ENCODE measurements at places on chromosomes 1 and 21.

DNA sequence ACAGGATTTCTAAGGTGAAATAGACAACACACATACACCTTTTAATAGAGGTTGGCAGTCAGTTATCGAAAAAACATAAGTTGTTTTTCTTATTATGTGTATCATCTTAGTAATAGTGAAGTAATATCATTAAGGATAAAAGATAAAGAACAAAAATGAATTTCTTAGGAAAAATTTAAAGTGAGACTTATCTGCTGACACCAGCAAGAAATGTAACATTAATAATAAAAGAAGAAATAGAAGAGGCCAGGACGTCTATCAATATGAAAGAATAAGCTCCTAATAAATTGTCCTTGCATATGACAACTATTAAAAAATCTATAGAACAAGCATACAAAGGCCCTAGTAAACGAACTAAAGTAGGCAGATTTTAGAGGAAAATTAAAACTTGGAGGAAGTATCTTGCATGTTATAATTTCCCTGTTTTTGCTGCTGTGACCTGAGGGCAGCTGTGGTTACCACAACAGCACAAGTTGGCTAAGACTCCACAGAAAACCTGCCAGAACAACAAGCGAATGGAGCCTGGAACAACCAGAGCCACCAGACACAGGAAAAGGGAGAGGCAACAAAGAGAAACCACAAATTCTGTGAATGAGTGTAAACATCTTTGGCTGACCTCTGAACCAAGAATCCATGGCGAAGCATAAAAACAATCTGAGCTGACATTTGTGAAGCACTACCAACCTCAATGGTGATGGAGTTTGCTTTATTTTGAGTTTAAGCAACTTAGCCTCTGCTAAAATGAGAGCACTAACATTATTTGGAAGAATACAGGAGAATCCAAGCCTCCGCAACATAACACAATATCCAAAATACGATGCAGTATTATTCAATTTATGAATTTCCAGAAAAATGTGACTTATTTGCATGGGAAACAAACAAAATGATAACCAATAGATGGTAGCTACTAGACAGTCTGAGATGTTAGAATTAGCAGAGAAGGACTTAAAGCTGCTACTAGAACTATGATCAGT lies 207.5 kb downstream of the KCNT2 start:
- DNase-seq: no peak

GRCh38 chr1:88150330-88150729 lies 533.7 kb upstream of the PKN2 start:
- DNase-seq: no peak

- DNase-seq: no peak
Observed at GRCh38 chr1:177976596-177976995, 6.7 kb upstream of the SEC16B start.

DNA sequence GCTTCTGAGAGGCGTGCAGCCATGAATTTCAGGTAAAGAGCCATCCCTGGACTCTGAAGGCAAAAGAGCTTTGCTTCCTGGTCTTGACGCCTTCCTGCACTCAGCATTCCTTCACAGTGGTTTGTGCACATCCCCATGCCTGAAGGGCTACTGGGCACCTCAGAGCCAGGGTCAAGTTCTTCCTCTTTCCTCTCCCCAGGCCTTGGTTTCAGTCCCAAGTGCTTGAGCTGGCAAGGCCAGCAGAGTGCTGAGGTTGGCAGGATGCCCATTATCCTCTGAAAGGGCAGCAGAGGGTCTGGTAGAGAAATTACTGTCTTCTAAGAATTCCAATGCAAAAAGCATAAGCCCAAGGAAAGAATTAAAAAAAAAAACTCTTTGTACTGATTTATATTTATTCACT lies 1064.9 kb downstream of the TTLL7 start:
- no peak for DNase-seq

- DNase-seq: no peak
Observed at GRCh38 chr1:236733653-236734052, 47.4 kb downstream of the ACTN2 start.

DNA sequence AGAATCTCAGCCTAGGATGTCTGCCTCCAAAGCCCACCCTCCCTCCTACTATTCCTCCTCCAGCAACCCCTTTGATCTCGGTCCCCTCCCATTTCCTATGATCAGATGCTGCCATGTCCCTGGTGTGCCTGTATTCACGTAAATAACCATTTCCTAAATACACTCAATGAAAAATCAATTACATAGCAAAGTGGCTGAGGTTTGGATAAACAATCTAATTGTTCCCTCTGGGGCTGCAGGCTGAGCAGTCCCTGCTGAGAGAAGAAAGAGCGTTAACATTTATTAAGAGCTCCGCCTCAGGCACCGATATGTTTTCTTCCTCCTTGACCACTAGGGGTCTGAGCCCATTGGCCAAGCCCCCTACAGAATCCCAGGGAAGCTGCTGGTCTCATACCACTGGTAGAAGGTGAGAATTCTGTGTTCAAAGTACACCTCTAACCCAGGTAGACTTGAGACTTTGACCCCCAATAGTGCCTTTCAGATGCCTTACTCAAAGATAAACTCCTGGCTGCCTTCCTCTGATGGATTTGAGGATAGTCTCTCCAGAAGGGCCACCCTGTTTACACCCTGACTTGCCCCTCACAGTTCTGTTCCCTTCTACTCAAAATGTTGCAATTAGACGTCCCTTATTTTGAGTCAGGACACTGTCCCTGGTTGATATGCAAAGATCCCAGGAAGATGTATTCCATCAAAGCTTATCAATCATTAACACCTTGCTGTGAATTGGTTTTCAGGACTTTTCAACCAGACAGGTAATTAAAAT lies 33.9 kb upstream of the CAMK1G start:
- DNase-seq: no peak

DNA sequence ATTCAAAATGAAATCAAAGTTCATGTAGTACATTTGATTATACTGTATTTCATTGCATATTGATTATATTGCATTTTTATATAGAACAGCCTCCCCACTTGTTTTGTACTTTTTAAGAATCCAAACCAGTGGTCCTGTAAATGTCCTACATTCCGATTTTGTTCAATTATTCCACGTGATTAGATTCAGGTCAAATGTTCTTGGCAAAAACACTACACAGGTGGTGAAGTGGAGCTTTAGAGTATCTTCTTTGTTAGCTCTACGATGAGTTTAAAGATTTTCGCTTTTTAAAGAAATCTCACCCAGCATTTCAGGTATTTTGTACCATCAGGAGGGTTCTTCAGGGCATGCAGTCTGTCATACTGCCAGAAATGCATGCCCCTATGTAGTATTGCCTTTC lies 120.6 kb downstream of the TRIM33 start:
- DNase-seq: no peak

DNA sequence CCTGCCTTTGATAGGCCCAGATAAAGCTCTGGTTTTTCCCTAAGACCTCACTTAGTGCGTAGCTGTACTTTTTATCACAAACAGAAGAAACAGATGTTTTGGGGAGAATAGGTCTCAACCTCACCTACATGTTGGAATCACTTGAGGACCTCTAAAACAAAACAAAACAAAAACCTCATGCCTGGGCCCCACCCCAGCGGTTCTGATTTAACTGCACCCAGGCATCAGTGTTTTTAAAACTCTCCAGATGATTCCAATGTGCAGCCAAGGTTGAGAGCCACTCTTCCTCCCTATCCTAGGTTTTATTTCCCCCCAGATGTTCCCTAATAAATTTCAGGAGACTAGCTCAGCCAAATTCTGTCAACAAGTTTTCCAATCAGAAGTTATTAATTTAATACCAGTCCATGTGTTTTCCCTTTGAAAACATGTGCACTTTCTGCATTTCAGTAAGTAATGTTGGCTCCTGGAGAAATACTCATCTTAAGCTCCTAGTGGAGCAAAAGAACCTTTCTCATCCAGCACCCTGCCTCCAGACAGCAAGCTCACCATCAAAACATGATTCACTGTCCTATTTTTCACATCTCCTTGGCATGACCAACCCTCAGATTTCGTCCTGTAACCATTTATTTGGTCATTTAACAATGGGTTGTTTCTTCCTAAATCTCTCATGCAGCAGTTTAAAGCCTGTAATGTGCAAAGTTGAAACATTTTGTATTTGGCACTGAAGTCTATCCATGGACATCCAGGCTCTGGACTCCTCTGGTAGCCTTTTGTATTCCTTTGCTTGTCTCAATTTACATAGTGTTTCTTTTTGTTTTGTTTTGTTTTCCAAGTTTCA lies 27.5 kb downstream of the LRRC8C start:
- no peak for DNase-seq

DNA sequence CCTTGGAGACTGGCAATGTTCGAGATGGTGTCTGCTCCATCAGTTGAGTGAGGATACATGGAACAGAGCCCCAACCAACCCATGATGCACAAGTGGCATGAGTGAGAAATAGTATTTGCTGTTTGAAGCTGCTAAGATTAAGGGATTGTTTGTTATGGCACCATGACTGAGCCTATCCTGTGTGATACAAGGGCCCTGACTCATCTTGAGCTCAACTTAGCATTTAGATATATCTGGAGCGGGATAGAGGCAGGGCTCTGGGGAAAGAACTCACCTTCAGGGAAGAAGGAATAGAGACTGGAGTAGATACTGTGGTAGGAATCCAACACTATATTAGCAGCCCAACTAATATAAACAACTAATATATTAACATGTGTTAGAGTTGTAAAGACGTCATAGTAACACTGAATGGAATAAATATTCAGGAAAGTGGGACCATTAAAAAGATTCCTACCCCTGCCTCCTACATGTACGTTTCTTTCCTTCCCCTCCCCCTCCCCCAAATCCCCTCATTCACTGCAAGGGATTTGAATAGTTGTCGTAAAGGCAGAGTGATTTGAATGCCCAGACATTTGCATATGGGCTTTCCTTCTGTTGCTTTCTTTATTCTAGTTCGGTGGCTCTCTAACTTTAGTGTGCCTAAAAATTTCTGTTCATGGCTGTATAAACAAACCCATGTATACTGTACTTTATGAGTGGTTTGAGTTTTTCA lies 106.6 kb upstream of the POU3F1 start:
- no peak for DNase-seq

GRCh38 chr21:42540396-42540795 lies 26.7 kb downstream of the SLC37A1 start:
- DNase-seq: no peak

GRCh38 chr1:71634159-71634558 lies 553.3 kb upstream of the ZRANB2 start:
- no peak for DNase-seq

DNA sequence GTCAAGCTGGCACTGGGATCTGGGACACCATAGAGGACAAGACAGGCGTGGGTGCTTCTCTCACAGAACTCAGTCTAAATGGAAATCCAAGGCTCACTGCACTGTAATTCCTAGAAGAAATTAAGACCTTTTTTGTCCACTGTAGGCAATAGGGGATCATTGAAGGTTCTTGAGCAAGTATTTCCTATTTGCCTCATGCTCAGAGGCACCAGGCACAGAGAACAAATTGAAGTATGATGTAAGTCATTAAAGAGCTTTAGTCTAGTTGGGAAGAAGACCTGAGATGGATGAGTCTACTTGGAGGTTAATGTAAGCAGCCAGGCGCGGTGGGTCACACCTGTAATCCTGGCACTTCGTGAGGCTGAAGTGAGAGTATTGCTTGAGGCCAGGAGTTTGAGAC lies 34.6 kb downstream of the EIF2D start:
- no peak for DNase-seq

- no peak for DNase-seq
Observed at GRCh38 chr21:36640721-36641244, 58.1 kb upstream of the SIM2 start.

DNA sequence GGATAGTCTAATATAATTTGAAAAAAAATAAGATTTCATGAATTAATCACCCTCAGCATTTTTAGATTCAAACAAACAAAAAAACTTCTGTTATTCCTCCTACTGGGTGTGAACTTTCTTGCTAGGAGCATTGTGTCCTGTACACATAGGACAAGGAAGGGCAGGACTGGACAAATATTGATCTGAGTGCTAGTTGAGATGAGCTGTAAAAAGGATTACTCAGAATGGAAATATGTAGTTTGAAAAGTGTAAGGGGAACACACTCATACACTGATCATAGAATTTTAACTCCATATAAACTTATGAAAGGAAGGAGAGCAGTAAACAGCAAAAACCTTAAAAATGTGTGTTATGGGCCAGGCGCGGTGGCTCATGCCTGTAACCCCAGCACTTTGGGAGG lies 156.5 kb upstream of the ZNF648 start:
- no peak for DNase-seq

DNA sequence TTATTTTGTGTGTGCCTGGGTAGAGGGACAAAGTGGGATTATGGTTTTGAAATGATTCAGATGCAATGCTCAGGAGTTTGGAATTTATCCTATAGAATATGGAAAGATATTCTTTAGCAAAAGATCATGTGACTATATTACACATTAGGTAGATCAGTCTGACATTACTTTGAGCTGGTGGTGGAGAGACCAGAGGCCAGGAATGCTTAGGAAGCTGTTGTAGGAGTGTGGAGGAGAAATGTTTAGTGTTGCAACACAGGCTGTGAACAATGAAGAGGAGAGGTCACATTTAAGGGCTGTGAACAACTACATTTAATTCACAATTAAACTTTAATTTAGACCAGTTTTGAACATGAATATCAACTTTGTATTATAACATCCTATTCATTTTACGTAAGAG lies 45.3 kb upstream of the PODN start:
- DNase-seq: no peak

DNA sequence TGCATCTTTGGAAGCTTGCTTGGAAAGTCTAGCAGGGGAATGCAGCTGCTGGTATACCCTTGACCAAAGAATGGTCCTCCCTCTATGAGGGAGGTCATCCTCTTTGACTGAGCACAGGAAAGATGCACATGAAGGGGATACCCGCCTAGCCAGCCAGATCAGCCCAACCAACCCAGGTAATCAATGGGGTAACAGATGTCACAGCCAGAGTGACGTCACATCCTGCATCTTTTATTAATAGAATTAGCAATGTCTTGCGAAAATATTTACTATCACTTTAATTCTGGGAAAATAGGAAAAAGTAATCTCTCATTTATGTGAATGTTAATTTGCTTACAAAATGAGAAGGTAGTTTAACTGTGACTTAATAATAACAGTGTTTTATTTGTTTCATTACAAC lies 25.6 kb upstream of the PTBP2 start:
- DNase-seq: no peak

GRCh38 chr1:197444755-197445154 lies 176.7 kb downstream of the CRB1 start:
- DNase-seq: no peak

DNA sequence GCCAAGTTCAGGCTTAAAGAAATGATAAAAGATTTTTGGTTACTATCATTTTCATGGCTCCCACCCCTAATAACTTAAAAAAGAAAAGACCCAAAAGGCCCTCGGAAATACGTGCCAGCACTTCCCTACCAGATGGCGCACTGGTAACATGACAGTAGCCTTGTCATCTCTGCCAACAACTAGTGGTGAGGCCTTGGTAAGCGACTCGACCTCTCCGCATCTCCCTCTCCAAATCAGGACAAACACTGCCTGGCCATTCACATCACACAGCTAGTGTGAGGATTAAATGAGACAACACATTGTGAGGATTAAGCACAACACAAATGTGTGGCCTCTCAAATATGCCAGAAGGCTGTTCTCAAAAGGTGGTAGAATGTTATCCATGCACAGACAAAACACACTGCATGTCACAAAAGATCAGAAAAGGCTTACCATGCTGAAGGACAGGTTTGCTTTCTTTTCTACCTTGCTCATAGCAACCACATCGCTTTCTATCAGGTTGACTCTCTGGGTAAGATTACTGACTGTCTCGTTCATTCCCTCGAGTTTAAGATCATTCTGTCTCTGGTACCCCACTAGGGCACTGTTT lies 16.4 kb downstream of the TEX38 start:
- DNase-seq: no peak

- DNase-seq: no peak
Observed at GRCh38 chr1:72601035-72601674, 318.8 kb upstream of the NEGR1 start.

GRCh38 chr21:41851090-41851790 lies 27.9 kb downstream of the PRDM15 start:
- no peak for DNase-seq

Data from memory B cell (primary cell).